HFFc6 (cell line): ENCODE measurements at places on chromosomes 11 and 22. TPM values are rescaled to one million over a fixed set of nuclear protein-coding genes. Genes with fewer than 3 reads are reported as not detected.

DNA sequence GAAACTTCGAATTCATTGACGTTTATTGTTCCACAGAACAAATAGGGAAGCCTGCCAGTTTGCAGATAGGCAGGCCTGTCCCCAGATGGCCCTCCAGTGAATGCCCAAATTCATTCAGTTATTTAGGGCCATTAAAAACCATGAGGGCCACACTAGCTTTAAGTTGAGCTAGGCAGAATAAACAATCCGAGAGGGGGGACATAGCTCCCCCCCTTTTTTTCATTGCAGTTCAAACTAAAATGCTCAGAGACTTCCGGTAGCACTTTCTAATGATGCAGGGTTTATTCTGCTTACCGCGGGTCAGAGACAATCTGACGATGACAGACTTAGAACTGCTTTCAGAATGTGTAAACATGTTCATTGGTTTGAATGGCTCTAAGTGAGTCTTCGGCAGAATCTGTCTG is 72.0 kb downstream of the ZBTB16 start:
- DNase-seq: no peak

GRCh38 chr11:121889931-121890330 is 226.1 kb downstream of the BLID start:
- DNase-seq: peak; percentile 81

DNA sequence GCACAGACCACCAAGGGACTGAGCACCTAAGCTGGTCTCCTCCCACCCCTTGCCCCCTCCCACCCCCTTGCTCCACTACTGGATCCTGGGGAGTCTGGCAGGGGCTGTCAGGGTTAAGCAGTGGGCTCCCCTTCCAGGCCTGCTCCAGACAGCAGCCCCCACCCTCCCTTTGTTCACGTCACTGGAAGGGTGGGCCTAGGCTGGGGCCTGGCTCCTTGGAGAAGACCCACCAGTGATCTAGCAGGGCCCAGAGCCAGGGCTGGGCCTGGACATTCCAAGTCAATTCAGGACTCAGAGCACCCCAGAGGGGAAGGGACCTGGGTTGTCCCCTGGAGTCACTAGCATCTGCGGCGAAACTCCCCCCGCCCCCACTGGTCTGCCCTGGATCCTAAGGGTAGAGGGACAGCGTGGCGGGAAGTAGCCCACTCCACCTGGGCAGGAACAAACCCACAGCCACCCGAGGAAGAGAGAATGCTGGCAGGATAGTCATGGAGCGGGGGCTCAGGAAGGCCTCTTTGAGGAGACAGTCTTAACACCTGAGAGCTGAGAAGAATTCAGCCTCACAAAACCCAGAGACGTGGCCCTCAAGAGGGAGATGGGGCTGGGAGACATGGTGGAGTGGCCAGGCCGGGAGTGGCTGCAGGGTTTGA is 45.8 kb downstream of the IGLL1 start:
- no peak for DNase-seq

DNA sequence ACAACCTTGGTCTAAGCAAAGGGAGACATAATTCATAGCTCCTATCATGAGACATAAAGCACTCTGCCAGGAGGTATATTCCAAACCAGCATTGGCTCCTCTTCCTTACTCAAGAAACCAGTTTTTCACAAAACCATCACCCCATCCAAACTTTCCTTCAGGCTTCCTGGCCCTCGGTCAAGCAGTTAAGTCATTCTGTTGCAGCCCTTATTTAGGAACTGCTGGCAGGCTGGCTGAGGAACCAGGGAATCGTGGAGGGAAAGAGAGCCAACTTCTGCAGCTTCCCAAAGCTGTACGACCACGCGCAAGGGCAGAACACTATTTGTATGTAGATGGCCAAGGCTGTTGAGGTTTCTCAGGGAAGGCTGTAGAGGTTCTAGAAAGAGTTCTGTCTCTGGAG is 680 bp downstream of the IFT46 start:
- no peak for DNase-seq

The C11orf52 gene
- total RNA-seq: 0.43 to 0.96 TPM (median 0.63 TPM) in 3 replicates
